ENCODE measurements at places on chromosomes 7 and 10.

GRCh38 chr10:97714401-97715258, 1.1 kb downstream of the MARVELD1 start:
- DNase-seq: peak; percentile 70

DNA sequence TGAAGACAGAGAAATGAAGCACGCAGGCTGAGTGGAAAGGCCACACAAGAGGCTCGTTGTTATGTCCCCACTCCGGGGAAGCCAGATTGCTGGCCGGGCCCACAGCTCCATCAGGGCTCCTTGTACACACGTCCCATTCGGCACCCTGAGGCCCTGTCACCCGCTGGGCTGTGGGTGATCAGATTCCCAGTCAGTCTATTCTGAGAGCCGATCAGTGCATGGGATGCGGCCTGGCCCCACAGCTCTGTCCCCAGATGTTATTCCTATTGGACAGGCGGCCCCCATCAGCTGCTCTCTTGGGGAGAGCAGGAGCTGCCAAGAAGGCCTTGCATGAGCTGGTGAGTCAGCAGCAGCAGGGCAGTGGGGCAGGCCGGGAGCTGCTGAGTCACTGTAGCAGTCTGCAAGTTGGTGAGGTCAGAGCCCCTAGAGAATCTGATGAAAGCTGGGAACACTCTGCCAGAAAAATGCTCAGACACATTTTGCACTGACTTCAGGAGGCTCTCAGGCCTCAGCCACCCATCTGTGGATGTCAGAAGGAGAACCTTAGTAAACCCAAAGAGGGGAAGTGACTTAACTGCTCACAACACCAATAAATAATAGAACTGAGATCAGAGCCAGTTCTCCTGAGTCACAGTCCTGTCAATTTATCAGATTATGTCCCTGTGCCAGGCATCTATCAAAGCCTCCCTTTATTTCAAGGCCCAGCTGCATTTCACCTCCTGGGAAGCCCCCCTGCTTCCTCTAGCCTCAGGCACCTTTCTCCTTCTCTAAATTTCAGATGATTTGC, 9.4 kb upstream of the PSAP start:
- DNase-seq: peak; percentile 99

GRCh38 chr7:45579391-45579801, 5.2 kb downstream of the ADCY1 start:
- no peak for DNase-seq

DNA sequence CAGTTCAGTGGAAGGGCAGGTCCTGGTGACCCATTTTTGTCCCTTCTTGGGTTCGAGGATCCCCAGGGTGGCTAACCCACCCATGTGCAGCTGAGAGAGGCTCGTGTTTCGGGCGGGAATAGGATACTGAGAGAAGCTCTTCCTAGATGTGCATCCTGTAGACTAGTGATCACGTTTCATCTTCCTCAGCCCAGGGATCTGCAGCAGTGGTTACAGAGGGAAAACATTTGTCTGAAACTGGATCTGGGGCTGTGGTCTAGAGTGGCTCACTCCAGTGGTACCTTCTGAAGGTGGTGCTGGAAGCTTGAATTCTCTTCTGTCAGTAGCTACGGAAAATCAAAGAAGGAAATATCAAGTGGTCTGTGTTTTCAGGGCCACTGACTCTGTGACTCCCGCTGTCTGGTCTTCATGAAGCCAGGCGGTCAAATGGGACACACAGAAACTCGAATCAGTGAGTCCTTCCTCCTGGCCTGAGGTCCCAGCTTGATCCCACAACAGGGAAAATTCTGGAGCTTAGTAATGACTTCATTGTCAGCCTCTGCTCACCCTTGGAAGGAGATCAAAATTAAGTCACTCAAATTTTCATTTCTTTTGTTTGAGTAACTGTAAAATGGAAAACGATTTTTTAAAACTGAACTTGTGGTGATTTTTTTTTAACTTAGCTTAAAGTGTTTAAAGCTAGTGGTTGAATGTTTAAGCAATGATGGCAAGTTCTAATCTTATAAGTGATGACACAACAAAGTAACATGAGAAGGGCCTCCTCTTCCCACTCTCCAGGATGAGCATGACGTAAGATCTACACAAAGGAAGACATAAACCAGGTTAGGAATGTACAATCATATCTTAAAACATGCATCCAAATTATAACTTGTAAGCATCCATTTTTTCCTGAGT, 469.3 kb upstream of the KLF6 start:
- peak; percentile 61 for DNase-seq

- no peak for DNase-seq
These were observed 18.5 kb downstream of the STAM start for GRCh38 chr10:17662193-17663138.

DNA sequence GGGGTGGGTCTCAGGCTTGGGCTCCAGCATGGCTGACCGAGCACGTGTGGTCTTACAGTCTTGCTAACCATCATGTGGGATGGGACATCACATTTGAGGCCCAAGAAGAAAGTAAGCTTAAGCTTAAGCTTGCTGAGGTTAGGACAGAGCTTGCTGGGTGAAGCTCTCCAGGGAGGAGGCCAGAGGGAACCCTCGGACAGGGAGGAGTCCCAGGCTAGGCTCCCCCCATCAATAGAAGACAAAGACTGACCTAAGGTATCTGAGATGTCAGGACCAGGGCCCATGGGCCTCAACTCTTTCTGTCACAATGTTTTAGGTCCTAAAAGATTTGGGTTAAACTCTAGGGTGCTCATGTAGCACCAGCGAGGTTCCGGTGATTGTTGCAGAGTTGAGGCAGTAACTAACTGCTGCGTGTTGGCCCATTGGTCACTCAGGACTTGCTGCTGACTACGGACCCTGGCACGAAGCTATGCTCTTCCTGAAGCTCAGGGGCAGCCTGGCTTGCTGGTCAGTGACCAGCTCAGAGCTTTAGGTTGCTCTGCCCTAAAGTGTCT, 10.5 kb downstream of the AKR1E2 start:
- no peak for DNase-seq

DNA sequence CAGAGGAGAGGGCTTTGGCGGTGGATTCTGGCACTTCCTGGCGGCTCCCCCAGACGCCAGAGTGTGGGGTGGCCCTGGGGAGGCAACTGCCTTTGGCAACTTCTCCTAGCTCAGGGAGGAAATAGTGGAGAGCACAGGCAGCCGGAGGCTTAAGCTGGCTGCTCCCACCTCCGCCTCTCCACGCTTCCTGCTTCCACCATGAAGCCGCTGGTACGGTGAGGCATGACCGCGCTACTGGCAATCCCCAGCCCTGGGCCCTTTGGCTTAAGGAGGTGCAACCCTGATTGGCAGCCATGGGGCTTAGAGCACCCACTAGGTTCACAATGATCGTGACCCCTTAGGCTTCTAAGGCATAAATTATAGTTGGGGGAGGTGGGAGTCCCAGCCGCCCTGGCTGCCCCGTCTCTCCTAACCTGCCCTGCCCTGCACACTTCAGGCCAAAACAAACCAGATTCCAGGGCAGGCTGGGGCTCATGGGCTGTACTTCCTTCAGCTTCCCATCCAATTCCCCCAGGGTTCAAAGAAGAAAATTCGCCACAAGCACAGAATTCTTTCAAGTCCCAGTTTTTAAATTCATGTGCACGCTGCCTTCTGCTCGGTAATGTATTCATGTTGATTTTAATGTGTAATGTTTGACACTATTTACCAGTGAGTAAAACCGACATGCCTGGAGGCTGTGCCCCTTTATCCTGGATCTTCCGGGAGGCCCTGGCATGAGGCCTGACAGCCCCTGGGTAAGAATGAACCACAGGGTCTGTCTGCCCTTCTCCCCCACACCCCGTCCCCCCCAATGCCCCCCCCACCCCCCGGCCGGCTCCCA, 90.7 kb upstream of the LRRC4 start:
- DNase-seq: no peak

All from NCI-H226 (cell line).